Inflammatory macrophage treated with lipopolysaccharide for 4 hours (primary cell): ENCODE measurements at places on chromosomes 2 and 18.

DNA sequence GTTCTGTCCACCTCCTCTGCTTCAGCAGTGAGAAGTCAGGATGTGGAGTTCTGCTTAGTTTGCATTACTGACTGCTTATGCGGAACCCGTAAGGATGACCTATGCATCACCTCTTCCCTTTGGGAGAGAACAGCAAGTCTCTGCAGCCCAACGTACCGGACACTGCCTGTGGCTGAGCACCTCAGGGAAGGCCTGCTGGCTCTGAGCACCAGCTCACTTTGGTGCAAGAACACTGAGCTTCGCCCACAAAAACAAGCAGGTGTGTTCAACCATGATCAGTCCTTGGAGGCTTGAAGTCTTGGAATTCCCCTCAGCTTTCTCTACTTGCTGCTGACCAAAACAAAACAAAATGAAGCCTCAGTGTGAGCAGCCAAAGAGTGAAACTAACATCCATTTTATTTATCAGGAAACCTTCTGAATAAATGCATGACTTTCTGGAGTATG is 52.7 kb upstream of the NCK2 start:
- no peak for DNase-seq

GRCh38 chr18:74333091-74333490 is 17.5 kb downstream of the C18orf63 start:
- DNase-seq, result no peak

GRCh38 chr18:41939326-41939725 is 15.7 kb upstream of the PIK3C3 start:
- no peak for DNase-seq

GRCh38 chr2:238518821-238519186 is 92.1 kb downstream of the ASB1 start:
- DNase-seq, result no peak

DNA sequence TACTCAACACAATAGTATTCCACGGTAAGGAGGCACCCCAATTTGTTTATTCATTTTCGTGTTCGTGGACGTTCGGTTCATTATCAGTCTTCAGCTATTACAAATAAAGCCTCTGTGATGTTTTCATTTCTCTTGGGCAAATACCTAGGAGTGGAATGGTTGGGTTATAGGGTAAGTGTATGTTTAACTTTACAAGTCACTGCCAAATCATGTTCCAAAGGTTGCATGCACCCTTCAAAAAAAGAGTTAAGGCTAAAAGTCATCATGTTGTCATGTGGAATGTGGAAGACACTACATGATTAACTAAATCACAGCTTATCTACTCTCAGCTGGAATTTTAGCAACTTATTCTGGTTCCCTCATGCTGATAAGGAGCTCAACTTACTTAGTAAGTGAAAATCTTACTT is 15.8 kb downstream of the INO80C start:
- DNase-seq, result no peak

DNA sequence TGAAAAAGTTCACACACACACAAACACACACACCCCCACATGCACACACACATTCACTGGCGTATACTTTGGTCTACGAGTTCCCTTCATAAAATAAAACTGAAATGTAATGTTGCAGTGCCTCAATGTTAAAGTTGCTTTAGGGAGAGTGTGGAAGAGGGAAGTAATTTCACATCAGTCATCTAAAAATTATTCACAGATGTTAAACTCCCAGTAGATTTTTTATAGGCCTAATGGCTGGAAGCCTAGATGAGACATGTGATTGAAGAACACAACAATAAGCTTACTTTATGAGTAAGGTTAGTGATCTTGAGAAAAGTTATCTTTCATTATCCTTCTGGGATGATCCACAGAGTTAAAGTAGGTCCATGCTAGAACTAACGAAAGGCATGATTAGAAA is 506.7 kb upstream of the CNTNAP5 start:
- no peak for DNase-seq

GRCh38 chr18:44840058-44840790 is 159.5 kb downstream of the SETBP1 start:
- no peak for DNase-seq

GRCh38 chr2:101123795-101124471 is 27.2 kb downstream of the TBC1D8 start:
- no peak for DNase-seq

- no peak for DNase-seq
Observed at GRCh38 chr2:24330161-24330560, 30.2 kb downstream of the ITSN2 start.

- peak; percentile 29 for DNase-seq
Observed at GRCh38 chr2:191038241-191038725, 24.3 kb upstream of the STAT1 start.

DNA sequence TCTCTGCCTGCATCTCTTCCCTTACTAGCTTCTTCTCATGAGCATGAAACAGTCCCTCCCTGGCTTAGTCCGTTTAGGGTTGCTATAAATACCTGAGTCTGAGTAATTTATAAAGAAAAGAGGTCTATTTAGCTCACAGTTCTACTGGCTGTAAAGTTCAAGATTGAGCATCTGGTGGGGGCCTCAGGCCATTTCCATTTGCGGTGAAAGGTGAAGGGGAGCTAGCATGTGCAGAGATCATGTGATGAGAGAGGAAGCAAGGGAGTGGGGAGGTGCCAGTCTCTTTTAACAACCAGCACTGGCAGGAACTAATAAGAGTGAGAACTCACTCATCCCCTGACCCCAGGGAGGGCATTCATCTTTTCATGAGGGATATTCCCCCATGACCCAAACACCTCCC is 26.8 kb downstream of the RHBDD1 start:
- DNase-seq, result no peak

- DNase-seq, result no peak
Observed at GRCh38 chr18:55149994-55150393, 190.7 kb upstream of the CCDC68 start.

DNA sequence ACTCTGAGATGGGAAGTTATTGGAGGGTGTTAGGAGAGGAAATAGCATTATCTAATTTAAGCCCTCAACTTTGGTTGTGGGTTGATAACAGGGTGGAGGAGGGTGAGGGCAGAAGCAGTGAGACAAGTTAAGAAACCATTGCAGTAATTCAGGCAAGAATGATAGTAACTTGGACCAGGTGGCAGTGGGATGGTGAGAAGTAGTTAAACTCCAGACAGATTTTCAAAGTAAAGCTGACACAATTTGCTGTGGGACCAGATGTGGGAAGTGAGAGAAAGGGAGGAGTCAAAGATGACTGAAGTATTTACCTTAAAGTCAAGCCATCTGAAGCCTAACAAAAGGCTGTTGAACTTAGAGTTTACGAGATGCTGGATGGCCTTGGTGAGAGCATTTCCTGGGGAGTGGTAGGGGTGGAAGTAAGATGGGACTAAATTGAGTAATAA is 163.2 kb upstream of the KLF7 start:
- peak; percentile 46 for DNase-seq

GRCh38 chr2:108535357-108535631 is 1.0 kb downstream of the LIMS1 start:
- DNase-seq, result no peak

GRCh38 chr2:109318949-109319342 is 189.9 kb downstream of the SH3RF3 start:
- no peak for DNase-seq

- no peak for DNase-seq
Observed at GRCh38 chr2:171564463-171564862, 42.2 kb downstream of the CYBRD1 start.

DNA sequence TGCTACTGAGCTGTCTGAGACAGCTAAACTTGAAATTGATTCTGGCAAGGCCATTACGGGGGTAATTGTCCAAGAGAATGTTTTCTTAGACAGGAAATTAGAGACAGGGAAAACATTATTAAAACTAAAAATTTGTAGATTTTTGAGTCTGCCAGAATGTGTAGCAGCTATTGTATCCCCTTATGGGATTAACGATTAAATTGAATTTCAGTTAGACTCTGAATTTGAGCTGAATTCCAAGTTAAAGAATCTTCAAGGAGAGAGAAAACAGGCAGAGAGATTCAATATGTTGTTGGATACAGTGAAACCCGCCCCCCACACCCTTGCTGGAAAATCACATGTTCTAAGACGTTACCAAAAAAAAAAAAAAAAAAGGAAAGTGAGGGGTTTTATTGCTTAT is 32.7 kb upstream of the CCDC68 start:
- DNase-seq, result no peak

DNA sequence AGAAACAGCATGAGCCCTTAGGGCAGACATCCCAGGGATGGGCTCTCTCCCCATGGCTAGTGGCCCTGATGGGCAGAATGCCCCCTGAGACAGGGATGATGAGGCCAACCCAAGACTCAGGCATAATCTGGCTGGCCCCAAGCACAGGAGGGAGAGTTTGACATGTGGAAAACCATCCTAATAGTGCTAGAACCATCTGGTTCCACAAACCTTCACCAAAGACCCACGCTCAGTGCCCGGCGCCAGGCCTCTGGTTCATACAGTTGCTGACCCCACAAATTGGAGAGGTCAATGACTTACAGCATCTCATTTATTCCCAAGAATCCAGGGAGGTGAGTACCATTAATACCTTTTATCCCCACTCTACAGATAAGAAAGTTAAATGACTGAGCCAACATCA is 95.5 kb downstream of the TNS1 start:
- no peak for DNase-seq
